ENCODE measurements at places on chromosomes 5 and 9. TPM values are rescaled to one million over a fixed set of nuclear protein-coding genes. Genes with fewer than 3 reads are reported as not detected.

DNA sequence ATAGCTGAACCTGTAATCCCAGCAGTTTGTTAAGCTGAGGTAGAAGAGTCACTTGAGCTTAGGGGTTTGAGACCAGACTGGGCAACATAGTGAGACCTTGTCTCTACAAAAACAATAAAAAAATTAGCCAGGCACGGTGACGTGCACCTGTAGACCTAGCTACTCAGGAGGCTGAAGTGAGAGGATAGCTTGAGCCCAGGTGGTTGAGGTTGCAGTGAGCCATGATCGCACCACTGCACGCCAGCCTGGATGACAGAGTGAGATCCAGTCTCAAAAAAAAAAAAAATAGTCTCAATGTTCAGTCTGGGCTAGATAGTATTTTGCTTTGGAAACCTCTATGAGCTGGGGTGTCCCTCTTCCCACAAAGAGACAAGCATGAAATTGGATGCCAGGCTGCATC lies 51.9 kb upstream of the IQGAP2 start:
- no peak overlapping the region for H3K27ac ChIP-seq
- H3K4me1 ChIP-seq: peaks cover 4% of the 10 kb centered on the region
- no peak overlapping the region for H3K4me3 ChIP-seq
- H3K27me3 ChIP-seq: no peaks in the 10 kb centered on the region

GRCh38 chr5:125336401-125336800 lies 590.0 kb upstream of the ZNF608 start:
- H3K4me1 ChIP-seq: peaks cover 14% of the 10 kb centered on the region
- H3K27ac ChIP-seq: no peak overlapping the region
- no peak for DNase-seq
- H3K36me3 ChIP-seq: no peaks in the 10 kb centered on the region
- no peak overlapping the region for H3K4me3 ChIP-seq

- H3K27ac ChIP-seq: no peak overlapping the region
- no peak for DNase-seq
- H3K36me3 ChIP-seq: no peaks in the 10 kb centered on the region
- H3K4me3 ChIP-seq: no peak overlapping the region
- no peaks in the 10 kb centered on the region for H3K4me1 ChIP-seq
- peaks cover 7% of the 10 kb centered on the region for H3K27me3 ChIP-seq
Observed at GRCh38 chr5:5124231-5124630, 15.9 kb upstream of the ADAMTS16 start.

Gene PCDHB9
- total RNA-seq: 0.17 TPM

DNA sequence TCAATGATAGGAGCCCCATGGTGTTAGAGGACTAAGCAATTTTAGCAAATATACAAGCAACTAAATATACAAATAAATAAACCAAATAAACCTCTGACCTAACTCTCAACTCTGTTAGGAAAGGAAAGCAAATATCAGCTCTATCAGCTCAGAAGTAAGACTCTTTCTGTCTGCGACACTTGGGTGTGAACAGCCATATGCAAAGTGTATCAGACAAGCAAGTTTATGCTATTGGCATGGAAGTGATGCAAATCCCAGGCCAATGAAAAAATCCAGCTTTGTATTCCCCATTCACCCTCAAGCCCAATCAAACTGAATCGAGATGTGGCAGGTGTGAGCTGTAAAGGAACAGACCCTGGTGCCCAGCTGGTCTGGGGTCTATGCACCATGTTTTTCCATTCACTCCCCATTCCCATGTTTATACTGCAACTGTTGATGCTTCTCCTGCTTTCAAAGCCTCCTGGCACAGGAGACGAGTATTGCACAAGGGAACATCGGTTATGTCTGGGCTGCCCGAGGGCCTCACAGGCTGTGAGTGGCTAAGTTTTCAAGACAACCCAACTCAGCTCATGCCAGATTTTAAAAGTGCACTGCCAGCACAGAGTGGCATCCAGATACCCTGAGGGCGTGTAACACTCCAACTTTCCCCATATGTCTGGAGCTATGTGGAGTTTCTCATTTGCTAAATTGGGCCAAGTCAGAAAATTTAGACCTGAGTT lies 73.1 kb downstream of the FEM1C start:
- DNase-seq: no peak
- no peak overlapping the region for H3K27ac ChIP-seq
- no peak overlapping the region for H3K4me3 ChIP-seq
- no peaks in the 10 kb centered on the region for H3K4me1 ChIP-seq
- H3K27me3 ChIP-seq: peaks cover 31% of the 10 kb centered on the region

GRCh38 chr5:766666-767431 lies 17.7 kb downstream of the ZDHHC11B start:
- H3K4me1 ChIP-seq: no peaks in the 10 kb centered on the region
- DNase-seq: no peak
- H3K36me3 ChIP-seq: no peaks in the 10 kb centered on the region
- no peak overlapping the region for H3K27ac ChIP-seq
- H3K4me3 ChIP-seq: no peak overlapping the region
- H3K27me3 ChIP-seq: no peaks in the 10 kb centered on the region

GRCh38 chr5:172860520-172861443 lies 26.7 kb downstream of the ERGIC1 start:
- H3K36me3 ChIP-seq: no peaks in the 10 kb centered on the region
- H3K4me1 ChIP-seq: peaks cover 26% of the 10 kb centered on the region
- no peak overlapping the region for H3K4me3 ChIP-seq

Gene PCDHGB3
- total RNA-seq: 0.71 TPM

Gene FKTN
- total RNA-seq: 26.2 TPM

- H3K4me3 ChIP-seq: no peak overlapping the region
- no peaks in the 10 kb centered on the region for H3K36me3 ChIP-seq
- peaks cover 5% of the 10 kb centered on the region for H3K4me1 ChIP-seq
- DNase-seq: no peak
- no peaks in the 10 kb centered on the region for H3K27me3 ChIP-seq
Observed at GRCh38 chr5:1030801-1031271, 22.2 kb downstream of the NKD2 start.
